ENCODE measurements at places on chromosomes 11 and 22.
A peak's percentile ranks its signal among the peaks of the same experiment; 100 is the strongest.

GRCh38 chr11:14144934-14145333, 182.4 kb downstream of the SPON1 start:
- no peaks in the 10 kb centered on the region for H3K4me1 ChIP-seq
- no peaks in the 10 kb centered on the region for H3K36me3 ChIP-seq
- no peak overlapping the region for H3K27ac ChIP-seq
- no peak overlapping the region for H3K4me3 ChIP-seq
- H3K27me3 ChIP-seq, result no peaks in the 10 kb centered on the region
- DNase-seq, result no peak

DNA sequence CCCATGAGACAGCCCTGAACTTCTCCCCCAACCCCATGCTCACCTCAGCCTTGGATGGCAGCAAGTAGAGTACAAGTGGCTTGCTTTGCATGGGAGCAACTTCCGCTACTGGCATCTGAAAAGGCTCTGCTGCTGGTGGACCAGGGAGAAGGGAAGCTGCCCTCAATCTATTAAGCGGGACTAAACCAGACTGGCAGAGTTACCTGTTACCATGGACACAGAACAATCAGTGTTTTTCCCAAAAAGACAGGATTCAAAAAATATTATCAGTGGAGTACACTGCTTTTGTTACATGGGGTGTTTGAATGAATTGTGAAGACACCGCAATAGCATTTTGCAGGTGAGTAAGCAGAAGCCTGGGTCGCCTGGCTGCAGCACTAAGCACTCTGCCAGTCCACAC, 631.4 kb upstream of the B3GAT1 start:
- no peak overlapping the region for H3K4me3 ChIP-seq
- no peaks in the 10 kb centered on the region for H3K27me3 ChIP-seq
- H3K4me1 ChIP-seq, result no peaks in the 10 kb centered on the region
- no peak overlapping the region for H3K27ac ChIP-seq
- H3K36me3 ChIP-seq, result no peaks in the 10 kb centered on the region

DNA sequence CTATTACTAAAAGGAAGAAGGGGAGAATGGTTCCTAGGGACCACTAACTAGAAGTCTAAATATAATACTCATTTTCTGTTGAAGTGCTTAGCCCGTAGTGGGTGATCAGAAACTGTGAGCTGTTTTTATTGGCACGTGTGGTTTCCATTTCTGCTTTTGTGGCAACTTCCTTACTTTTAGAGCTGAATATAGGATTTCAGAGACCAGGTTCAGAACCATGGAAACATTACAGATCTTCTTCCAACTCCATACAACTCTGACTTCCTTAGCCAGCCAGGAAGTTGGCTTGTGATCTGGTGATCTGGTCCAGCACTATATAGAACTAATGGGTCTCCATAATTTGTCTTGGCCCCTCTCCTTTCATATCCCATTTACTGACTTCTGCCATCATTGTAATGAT, 2.6 kb upstream of the ME3 start:
- no peak for DNase-seq
- H3K36me3 ChIP-seq, result no peaks in the 10 kb centered on the region
- no peak overlapping the region for H3K4me3 ChIP-seq
- no peak overlapping the region for H3K27ac ChIP-seq
- H3K4me1 ChIP-seq, result peaks cover 17% of the 10 kb centered on the region

DNA sequence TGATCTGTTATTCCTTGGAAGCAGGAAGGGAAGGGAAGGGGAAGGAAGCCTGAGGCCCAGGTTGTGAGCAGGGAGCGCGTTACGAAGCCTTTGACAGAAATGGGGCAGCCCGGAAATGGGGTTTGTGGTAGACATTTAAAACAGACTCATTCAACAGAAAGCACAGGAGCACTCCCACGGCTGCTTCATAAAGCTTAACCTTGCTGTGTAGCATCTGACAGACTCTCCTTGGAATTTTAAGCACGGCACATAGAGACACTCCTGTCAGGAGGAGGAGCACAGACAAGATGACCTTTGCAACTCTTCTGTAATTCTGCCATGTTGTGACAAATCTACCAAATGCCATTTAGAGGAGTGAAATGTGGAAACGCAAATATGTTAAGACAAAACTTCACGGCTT, 131.6 kb downstream of the FBXO7 start:
- H3K36me3 ChIP-seq, result no peaks in the 10 kb centered on the region
- no peaks in the 10 kb centered on the region for H3K4me1 ChIP-seq
- no peaks in the 10 kb centered on the region for H3K27me3 ChIP-seq

DNA sequence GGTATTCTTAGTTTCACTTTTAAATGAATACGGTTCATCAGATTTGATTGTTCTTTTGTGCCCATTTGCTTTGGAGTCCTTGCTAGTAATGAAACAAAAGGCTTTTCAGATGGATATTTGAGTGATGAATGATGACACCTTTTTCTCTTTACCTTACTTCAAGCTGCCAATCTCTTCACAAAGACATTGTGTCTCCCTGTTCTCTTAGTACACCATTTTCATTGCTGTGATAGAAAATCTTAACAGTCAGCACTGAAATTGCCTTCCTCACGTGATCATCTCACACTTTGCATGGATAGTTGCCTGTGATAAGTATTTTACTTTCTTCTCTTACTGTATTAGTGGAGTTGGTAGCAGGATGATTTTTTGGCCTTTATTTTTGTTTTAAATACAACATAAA, 396.6 kb downstream of the NELL1 start:
- no peaks in the 10 kb centered on the region for H3K27me3 ChIP-seq
- H3K4me1 ChIP-seq, result no peaks in the 10 kb centered on the region
- no peak for DNase-seq
- peak overlapping the region; percentile 19 for H3K4me3 ChIP-seq
- no peaks in the 10 kb centered on the region for H3K36me3 ChIP-seq

- no peak for DNase-seq
- H3K4me1 ChIP-seq, result no peaks in the 10 kb centered on the region
- no peaks in the 10 kb centered on the region for H3K27me3 ChIP-seq
- no peak overlapping the region for H3K4me3 ChIP-seq
- peak overlapping the region; percentile 3 for H3K27ac ChIP-seq
Measured at GRCh38 chr11:46755962-46756361, 36.9 kb downstream of the F2 start.

DNA sequence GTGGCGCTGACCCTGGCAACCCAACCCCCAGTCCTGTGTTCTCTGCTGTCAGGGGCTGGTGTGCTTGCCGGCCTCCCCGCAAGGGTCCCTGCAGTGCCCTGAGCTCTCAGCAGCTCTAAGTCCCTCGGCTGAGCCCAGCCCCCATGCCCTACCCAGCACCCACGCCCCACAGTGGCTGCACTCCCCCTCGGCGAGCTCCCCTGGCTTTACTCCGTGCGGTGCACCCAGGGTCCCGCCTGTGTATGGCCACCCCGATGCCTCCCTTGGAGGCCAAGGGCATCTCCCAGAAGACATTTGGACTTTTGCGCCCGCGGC, 72.5 kb upstream of the SHISAL1 start:
- peaks cover 40% of the 10 kb centered on the region for H3K27me3 ChIP-seq
- no peak overlapping the region for H3K27ac ChIP-seq

GRCh38 chr11:76119779-76120178, 86.5 kb downstream of the WNT11 start:
- peaks cover 6% of the 10 kb centered on the region for H3K4me1 ChIP-seq
- DNase-seq, result no peak
- no peak overlapping the region for H3K27ac ChIP-seq
- H3K36me3 ChIP-seq, result peaks cover 4% of the 10 kb centered on the region
- H3K27me3 ChIP-seq, result no peaks in the 10 kb centered on the region

GRCh38 chr22:17675584-17675983, 37.0 kb downstream of the BCL2L13 start:
- peaks cover 2% of the 10 kb centered on the region for H3K36me3 ChIP-seq
- no peak for DNase-seq
- H3K4me3 ChIP-seq, result no peak overlapping the region
- H3K27ac ChIP-seq, result no peak overlapping the region
- H3K4me1 ChIP-seq, result peaks cover 12% of the 10 kb centered on the region

- no peaks in the 10 kb centered on the region for H3K4me1 ChIP-seq
- no peak overlapping the region for H3K27ac ChIP-seq
- DNase-seq, result no peak
- H3K27me3 ChIP-seq, result no peaks in the 10 kb centered on the region
Measured at GRCh38 chr22:30332994-30333706, 6.4 kb upstream of the TBC1D10A start.

- H3K4me3 ChIP-seq, result no peak overlapping the region
- DNase-seq, result no peak
- H3K27ac ChIP-seq, result peak overlapping the region; percentile 59
- peaks cover 34% of the 10 kb centered on the region for H3K36me3 ChIP-seq
Measured at GRCh38 chr11:8698917-8699441, 16.4 kb downstream of the RPL27A start.

GRCh38 chr11:121930004-121930965, 185.7 kb downstream of the BLID start:
- H3K27me3 ChIP-seq, result no peaks in the 10 kb centered on the region
- H3K27ac ChIP-seq, result peak overlapping the region; percentile 49

DNA sequence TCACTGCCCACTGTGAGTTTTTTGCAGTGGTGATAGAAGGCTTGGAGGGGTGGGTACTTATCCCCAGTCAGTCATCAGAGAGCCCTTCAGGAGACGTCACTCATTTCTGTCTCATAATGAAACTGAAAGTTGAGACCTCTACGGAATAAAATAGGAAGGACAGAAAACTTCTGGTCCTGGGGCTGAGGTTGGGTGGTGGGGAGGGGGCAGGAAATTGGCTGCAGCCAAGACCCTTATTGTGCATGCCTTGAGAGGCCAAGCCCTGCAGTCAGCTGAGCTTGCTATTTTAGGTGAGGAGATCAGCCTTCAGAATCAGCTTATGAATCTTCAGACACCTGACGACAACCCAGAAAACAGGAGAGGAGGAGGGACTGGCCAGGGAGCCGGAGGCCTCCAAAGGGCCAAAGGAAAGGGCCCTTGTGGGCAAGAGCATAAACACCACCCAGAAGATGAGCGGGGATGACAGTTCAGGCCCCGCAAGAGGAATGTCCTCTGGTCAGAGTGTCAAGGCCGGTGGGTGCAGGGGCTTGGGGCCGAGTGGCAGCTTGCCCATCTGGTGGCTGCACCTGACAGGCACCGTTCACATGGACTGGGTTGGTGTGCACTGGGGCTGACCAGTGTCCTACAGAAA, 17.9 kb upstream of the ADA2 start:
- no peaks in the 10 kb centered on the region for H3K36me3 ChIP-seq
- DNase-seq, result no peak
- no peaks in the 10 kb centered on the region for H3K4me1 ChIP-seq

- H3K4me3 ChIP-seq, result peak overlapping the region; percentile 54
- DNase-seq, result no peak
- no peaks in the 10 kb centered on the region for H3K27me3 ChIP-seq
- H3K27ac ChIP-seq, result no peak overlapping the region
Measured at GRCh38 chr11:67057205-67057672, 592 bp downstream of the RHOD start.

GRCh38 chr11:19368726-19369375, 128.1 kb upstream of the E2F8 start:
- no peak overlapping the region for H3K4me3 ChIP-seq
- H3K4me1 ChIP-seq, result peaks cover 24% of the 10 kb centered on the region
- no peak for DNase-seq
- H3K27ac ChIP-seq, result no peak overlapping the region

- no peak for DNase-seq
- peaks cover 2% of the 10 kb centered on the region for H3K27me3 ChIP-seq
- no peak overlapping the region for H3K27ac ChIP-seq
- no peaks in the 10 kb centered on the region for H3K4me1 ChIP-seq
Measured at GRCh38 chr11:63032457-63032856, 16.8 kb upstream of the SLC22A8 start.

DNA sequence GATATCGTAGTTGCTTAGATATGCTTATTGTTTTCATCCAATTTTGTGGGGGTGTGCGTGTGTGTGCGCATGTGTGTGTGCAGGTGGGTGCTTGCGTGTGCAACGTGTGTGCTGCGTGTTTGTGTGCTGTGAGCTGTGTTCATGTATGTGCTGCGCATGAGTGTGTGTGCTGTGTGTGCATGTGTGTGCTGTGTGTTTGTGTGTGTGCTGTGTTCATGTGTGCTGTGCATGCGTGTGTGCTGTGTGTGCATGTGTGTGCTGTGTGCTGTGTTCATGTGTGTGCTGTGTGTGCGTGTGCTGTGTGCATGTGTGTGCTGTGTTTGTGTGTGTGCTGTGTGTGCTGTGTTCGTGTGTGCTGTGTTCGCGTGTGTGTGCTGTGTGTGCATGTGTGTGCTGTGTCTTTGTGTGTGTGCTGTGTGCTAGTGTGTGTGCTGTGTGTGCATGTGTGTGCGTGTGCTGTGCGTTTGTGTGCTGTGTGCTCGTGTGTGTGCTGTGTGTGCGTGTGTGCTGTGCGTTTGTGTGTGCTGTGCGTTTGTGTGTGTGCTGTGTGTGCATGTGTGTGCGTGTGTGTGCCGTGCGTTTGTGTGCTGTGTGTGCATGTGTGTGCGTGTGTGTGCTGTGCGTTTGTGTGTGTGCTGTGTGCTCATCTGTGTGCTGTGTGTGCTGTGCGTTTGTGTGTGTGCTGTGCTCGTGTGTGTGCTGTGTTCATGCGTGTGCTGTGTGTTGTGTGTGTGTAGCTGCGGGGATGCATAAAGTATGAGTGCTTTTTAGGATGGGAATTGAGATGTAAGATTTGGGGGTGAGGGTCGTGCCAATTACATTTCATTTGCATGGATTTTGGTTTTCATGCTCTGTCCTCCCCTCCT, 7.6 kb downstream of the IGF2 start:
- no peak overlapping the region for H3K27ac ChIP-seq
- peaks cover 10% of the 10 kb centered on the region for H3K27me3 ChIP-seq
- H3K4me3 ChIP-seq, result no peak overlapping the region
- H3K36me3 ChIP-seq, result no peaks in the 10 kb centered on the region

- peaks cover 9% of the 10 kb centered on the region for H3K4me1 ChIP-seq
- no peak overlapping the region for H3K4me3 ChIP-seq
- H3K36me3 ChIP-seq, result peaks cover 45% of the 10 kb centered on the region
- H3K27ac ChIP-seq, result no peak overlapping the region
- no peaks in the 10 kb centered on the region for H3K27me3 ChIP-seq
Measured at GRCh38 chr22:31098632-31099110, 8.7 kb downstream of the SELENOM start.

DNA sequence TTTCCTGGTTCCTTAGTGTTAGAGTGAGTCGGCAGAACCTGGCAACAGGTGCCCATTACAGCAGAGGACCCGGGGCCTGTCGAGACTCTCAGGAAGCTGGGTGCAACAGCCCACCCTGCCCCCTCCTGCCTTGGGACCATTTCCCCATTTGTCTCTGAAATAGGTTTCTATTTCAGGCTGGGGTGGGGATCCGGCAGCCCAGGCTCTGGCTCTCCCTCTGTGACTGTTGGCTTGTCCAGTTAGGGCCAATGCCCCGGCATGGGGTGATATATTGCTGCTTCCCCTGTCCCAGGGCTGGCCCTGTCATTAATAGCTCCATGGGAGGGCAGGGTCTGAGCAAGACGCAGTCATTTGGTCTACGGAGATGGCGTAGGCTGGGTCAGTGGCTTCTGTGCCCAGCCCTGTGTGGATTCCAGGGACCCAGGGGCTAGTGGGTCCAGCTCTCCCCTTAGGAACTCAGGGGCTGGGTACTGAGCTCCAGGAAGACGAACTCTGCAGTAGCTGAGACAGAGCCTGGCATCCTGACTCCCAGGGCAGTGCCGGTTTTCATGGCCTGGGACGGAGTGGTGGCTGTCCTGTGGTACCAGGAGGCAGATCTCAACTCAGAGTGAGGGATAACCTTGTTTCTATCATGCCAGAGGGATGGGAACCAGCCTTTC, 2.7 kb downstream of the P2RY6 start:
- H3K4me1 ChIP-seq, result no peaks in the 10 kb centered on the region
- DNase-seq, result no peak
- H3K36me3 ChIP-seq, result no peaks in the 10 kb centered on the region

- H3K4me1 ChIP-seq, result peaks cover 29% of the 10 kb centered on the region
- DNase-seq, result peak; percentile 77
- H3K27me3 ChIP-seq, result no peaks in the 10 kb centered on the region
- no peak overlapping the region for H3K4me3 ChIP-seq
- H3K27ac ChIP-seq, result peak overlapping the region; percentile 62
Measured at GRCh38 chr11:74276581-74276980, 34.9 kb downstream of the P4HA3 start.

Measured in astrocyte (in vitro differentiated cells and primary cell).